M059J (cell line): ENCODE measurements at places on chromosomes 11 and 22.
A peak's percentile ranks its signal among the peaks of the same experiment; 100 is the strongest.

DNA sequence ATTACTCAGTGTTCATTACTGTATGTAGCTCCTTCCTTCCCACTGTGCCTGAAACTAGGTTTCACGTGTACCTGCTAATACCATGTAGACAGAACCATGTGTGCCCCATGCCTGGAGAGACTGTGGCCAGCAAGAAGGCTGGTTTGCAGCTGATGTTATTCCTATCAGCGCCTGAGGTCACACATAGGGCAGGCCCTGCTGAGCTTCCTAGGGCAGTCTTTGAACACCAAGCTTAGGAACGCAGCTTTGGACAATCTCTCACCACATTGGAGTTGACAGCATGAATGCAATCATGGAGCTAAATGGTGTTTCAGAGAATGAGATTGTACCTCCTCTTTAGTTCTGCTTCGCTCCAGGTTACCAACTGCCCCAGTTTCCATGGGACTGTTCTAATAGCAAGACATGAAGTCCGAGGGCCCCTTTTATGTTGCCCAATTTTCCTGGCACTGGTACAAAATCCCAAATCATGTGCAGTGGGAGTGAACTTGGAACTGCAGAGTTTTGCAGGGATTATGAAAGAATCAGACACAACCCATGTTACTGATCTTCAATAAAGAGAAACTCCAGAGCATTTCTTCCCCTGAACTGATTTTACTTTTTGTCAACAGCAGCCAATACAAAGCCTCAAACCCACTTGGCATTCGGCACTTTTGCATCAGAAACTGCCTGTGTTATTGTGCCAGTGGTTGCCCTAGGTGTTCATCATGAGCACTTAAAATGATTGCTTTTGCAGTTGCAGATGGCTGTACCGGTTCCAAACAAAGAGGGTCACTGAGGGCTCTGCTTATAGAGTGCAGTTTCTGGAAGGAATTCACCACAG is 154.2 kb upstream of the TTC12 start:
- DNase-seq: no peak

DNA sequence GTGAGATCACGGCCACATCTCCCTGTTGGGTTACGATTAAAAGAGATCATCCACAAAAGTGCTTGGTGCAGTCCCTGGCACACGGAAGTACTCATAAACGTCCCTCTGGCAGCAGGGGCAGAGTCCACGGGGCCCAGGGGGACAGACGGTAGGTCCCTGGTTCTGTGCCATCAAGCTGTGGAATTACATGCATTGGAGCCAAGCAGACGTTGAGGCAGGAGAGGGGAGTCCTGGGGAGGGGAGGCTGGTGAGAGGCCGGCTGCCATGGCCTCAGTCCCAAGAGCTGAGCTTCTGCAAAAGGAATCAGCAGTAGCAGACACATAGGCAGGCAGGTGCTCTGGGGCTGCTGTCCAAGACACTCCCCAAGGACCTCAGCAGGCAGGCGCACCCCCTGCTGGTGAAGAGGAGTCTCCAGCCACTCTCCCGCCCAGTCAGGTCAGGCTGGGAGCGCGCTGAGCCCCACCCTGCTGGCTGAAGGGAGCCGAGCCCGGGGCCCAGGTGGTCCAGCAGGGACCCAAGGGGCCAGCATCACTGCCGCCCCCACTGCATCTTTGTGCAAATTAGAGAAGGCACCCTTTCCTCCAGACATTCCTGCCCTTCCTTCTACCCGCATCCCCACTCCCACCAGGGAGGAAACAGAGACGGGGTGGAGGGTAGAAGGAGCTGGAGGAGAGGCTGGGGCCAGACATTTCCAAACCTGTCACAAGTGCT is 7.6 kb upstream of the KCTD17 start:
- peak; percentile 49 for DNase-seq

- no peak for DNase-seq
Measured at GRCh38 chr11:12019866-12020416, 11.5 kb upstream of the DKK3 start.

GRCh38 chr11:91859666-91860065 is 365.0 kb upstream of the FAT3 start:
- peak; percentile 90 for DNase-seq

- DNase-seq: peak; percentile 95
Measured at GRCh38 chr11:102010776-102011494, 36.3 kb upstream of the CFAP300 start.

DNA sequence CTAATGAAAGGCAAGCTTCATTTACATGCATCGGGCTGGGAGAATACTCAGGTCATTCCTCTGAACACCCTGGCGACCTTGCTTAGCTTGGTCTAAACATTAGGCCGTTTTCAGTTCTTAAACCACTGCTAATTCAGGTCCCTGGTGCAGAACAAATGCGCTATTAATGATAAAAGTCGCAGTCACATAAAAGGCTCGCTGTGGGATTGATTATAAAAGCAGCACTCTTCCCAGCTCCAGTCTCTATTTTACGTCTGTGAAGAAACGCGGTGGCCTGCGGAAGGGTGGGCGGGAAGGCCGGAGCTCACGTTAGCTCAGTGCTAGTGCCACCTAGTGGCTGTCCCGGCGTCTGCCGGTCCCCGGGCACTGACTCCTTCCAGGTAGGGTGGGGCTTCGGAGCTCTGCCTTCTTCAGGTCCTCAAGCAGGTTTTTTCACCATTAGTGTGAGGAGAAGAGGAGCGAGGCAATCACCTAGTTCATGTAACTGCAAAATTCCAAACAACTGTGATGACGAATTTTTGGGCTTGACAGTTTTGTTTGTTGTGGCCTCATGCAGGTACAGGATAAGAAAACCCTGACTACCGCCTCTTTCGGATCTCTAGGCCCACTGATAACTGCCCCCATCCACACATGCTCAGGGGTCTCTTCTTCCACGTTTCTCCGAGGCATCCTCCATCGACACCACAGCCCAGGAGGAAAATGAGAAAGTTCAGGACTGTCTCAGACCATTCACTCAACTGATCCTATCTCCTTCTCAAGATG is 66.5 kb upstream of the CLMP start:
- DNase-seq: peak; percentile 76

- no peak for DNase-seq
Measured at GRCh38 chr11:34745195-34745594, 124.3 kb downstream of the EHF start.

DNA sequence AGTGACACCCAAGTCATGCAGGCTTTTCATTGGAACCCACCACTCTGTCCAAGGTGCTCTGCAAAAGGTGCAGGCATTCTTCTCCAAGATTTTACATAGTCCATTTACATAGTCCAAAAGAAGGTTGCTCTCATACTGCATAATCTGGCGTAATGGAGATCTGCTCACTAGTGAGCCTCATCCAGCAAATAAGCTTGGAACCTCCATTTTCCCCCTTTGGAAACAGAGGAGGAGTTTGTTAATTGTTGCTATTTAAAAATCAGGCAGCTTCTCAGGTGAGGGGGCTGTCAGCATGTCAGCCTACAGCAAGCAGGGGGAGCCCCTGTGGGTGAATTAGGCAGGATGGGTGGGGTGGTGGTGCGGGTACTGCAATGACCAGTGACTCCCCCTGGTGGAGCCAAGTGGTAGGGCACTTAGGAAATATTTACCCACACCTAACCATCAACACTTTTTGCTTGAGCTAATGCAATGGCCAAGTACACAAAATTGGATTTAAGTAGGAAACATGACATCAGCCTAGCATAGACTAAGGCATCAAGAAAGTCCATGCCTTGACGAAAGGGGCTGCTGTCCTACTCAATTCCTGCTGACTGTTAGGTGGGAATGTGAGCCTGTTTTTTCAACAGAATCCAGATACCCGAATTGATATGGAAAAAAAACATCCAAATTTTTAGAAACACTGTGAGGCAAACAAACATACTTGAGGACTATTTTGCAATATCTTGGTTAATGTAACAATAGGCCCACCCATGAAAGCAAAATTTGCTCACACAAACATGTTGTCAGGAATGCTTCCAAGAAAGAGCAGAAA is 64.5 kb downstream of the AMBRA1 start:
- DNase-seq: peak; percentile 47

DNA sequence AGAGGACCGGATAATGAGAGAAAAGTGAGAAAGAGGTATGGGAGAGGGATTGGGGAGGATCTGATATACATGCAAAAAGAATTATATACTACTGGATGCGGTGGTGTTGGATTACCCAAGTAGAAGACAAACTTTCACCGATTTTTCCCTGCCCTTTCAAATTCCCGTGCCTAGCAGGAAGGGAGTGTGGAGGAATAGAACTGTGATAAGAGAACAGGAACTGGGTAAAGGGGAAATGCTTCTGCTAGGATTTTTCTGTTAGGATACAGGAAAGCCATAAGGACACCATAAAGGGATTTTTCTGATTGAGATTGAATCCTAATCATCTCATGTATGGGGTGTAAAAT is 480 bp upstream of the MTMR2 start:
- peak; percentile 54 for DNase-seq

DNA sequence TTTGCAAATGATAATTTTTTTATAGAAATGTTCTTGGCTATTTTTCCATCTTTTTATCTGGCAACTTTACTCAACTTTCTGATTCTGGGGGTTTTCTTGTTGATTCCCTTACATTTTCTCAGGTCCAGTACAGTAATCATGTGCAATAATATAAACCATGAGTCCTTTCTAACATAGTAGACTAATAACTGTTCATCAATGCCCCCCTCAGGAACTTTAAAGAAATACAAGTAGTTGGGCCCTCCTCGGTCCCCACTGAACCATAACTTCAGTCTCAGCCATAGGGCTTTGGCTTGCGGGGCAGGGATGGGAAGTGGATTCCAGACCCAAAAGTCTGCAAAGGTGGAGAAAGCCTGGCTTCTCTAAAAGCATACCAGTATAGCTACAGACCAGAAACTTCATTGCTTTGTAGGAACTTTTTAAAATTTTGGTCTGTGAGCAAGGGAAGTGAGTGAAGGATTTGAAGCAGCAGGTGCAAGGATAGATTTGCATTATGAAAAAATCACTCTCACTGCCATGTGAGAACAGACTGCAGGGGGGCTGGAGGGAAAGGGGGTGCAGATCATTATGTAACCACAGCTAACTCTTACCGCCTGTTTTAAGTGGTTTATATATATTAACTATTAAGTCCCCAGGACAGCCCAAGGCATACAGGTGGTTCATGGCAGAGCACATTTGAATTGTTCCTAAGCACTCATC is 10.4 kb upstream of the TUB start:
- DNase-seq: peak; percentile 46

- DNase-seq: no peak
Measured at GRCh38 chr11:72788241-72788640, 5.6 kb downstream of the STARD10 start.

GRCh38 chr11:97909614-97910399 is 1110.9 kb upstream of the CNTN5 start:
- peak; percentile 64 for DNase-seq

DNA sequence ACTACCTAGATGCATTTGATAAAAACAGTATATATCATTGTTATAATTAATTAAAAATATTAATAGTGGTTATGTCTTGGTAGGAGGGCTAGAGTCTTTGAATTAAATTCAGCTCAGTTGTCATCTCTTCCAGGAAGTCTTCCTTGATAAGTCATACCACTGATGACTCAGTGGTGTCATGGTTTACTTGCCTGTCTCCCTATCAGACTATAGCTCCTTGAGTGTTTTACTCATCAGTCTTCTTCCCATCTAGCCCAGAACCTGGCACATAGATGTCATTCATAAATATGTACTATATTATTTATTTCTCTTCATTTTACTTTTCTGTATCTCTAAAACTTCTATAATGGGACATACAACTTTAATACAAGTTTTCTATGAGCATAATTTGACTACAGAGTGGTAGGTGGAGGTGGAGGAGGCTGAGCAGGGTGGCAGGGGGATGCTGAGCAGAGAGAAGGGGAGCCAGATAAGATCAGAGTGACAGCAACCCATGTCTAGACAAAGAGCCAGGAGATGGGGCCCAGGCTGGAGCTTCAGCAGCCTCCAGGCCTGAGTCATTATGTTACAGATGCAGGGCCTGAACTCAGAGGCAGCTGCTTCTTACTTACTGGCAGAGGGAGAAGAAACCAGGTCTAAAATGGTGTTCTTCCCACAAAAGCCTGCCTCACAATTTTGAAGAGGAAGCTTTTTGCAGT is 82.3 kb upstream of the PHOX2A start:
- DNase-seq: peak; percentile 64

GRCh38 chr22:31005535-31005934 is 36.5 kb downstream of the TUG1 start:
- no peak for DNase-seq

DNA sequence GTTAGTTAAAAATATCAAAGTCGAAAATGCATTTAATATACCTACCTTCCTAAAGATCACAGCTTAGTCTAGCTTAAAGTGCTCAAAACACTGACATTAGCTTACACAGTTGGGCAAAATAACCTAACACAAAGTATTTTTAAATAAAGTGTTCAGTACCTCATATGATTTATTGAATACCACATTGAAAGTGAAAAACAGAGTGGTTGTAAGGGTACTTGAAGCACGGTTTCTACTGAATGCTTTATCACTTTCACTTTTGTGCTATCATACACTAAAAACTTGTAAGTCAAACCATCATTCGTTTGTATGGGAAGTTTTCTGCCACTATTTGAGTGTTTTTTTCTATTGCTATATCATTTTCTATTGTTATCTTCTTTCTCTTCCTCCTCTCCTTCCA is 36.6 kb downstream of the ZBTB44 start:
- DNase-seq: peak; percentile 1

GRCh38 chr11:79173615-79174014 is 267.2 kb downstream of the TENM4 start:
- peak; percentile 21 for DNase-seq

DNA sequence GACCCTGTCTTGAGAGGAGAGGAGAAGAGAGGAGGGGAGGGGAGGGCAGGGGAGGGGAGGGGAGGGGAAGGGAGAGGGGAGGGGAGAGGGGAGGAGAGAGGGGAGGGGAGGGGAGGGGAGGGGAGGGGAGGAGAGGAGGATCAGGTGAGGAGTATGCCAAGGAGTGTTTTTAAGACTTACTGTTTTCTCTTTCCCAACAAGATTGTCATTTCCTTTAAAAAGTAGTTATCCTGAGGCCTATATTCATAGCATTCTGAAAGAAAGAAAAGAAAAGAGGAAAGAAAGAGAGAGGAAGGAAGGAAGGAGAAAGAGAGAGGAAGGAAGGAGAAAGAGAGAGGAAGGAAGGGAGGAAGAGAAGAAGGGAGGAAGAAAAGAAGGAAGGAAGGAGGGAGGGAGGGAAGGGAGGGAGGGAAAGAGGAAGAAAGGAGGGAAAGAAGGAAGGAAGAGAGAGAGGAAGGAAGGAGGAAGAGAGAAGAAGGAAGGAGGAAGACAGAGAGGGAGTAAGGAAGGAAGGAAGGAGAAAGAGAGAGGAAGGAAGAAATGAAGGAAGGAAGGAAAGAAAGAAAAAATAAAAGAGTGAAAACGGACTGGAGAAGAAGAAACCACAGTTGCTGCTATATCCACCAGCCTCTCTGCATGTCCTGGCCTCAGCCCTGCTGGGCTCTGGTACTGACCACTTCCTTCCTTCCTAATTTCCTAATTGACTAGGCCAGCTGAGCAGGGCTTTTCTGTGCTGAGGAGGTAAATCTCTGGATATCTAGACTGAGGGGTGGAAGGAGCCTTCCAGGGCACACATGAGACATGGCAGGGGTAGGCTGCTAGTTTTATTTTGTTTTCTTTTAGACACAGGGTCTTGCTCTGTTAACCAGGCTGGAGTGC is 1.1 kb upstream of the SAA1 start:
- DNase-seq: no peak
